Omental fat pad (tissue), 4 donors: ENCODE measurements at places on chromosomes 5 and 9. TPM values are rescaled to one million over a fixed set of nuclear protein-coding genes. Genes with fewer than 3 reads are reported as not detected.

DNA sequence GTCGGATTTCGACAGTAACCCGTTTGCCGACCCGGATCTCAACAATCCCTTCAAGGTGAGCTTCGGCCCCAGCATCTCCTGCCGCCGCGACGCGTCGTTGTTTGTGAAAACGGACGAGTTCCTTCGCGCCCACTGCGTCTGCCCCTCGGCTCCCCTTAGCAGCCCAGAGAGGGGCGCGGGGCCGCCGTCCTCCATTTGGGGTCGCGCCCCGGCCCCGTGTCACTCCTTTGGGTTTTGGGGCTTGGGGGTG lies 182 bp downstream of the SCAMP1 start:
- no peak for DNase-seq

GRCh38 chr9:98890256-98890655 lies 53.5 kb upstream of the COL15A1 start:
- no peak for DNase-seq

The PCDHGA10 gene
- 6.8 TPM for total RNA-seq

DNA sequence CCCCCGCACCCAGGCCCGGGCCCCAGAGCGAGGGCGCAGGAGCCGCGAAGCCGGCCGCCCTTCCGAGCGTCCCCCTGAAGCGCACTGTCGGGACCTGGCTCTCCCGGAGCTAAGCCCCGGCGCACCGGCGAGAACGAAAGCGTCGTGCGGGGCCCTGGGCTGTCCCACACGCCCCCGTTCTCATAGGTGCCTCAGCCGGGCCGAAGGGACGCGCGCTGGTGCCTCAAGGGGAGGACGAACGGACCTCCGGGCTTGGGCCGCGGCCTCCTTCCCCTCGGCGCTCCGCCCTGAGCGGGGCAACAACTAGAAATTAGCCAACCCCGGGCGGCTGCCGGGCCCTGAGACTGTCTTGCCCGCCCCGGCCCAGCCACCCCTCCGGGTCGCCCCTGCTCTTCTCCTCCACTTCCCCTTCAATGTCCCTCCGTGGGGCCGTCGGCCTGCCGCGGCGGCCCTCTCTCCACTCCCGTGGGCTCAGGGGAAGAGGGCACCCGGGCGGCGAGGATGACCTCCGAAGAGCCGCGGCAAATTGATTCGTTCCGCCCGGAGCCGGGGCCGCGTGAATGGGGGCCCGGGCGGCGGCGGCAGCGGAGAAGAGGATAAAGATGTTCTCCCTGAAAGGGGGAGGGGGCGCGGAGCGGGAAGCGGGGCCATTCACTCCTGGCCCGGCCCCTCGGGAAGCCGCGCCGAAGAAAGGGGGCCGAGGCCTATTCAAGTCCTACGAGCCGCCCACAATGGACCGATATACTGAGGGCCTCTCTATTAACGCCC lies 3.5 kb upstream of the PRDM12 start:
- DNase-seq = no peak

DNA sequence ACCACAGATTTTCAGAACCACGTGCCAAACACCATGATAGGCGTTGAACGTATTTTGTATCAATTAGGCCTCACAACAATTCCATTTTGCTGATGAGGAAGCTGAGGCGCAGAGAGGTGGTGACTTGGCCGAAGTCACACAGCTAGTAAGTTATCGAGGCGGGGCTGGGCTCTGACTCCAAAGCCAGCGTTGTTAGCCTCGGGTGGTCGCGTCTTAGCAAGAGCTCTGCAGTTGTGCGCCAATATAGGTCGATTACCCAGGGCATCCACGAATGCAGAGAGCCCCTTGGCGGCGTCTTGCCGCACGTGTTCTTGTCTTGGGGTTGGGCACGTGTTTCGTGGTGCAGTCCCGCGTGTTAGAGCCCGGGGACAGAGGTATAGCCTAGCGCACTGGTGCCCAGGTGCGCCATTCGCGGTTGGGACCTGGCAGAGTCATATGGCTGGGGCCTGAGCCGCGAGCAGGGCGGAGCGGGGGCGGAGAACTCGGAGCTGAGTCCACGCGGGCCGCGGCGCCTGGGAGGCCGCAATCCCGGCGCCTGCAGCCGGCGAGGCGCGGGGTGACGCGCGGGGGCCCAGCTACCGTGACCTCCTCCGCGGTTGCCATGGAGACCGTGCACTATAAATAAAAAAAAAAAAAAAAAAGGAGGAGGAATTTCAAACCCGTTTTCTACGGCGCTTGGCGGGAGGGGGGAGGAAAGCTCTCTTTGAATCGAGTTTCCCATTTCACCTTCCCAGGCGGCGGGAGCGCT lies 62.3 kb downstream of the CXXC5 start:
- DNase-seq = no peak

The SMC5 gene
- 45.4 TPM for total RNA-seq
